ENCODE measurements at places on chromosomes 6 and 20.

GRCh38 chr20:47124181-47124717, 229.6 kb downstream of the EYA2 start:
- DNase-seq = no peak

- no peak for DNase-seq
Measured at GRCh38 chr20:32655903-32656512, 17.7 kb downstream of the C20orf203 start.

GRCh38 chr6:13407709-13408695, 79.4 kb downstream of the GFOD1 start:
- peak; percentile 99 for DNase-seq

DNA sequence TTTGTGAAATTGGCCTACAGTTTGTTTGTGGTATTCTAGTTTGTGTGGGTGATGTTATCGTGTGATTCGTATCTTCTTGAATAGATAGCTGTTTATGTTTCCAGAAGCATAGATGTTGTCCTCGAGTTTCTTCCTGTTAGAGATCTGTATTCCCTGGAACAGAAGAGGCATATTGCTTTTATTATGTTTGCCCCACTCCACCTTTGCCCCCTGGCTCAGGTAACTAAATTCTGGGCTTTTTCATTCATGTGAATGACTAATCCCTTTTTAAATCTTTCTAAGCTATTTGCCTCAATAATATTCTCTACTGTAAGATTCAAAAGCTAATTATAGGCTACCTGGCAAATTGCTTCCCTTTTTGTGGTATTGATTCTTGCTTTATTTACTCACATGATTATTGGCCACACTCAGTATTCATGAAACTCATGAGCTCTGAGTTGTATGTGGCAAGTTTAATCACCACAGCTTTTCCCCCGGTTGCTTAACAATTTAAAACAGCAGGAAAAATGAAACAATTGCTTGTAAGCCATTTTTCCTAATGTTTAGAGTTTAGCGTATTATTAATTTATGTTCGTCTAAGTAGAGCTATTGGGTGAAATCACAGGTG, 12.6 kb downstream of the RNF217 start:
- DNase-seq = no peak

GRCh38 chr6:74480561-74480960, 725.3 kb downstream of the COL12A1 start:
- DNase-seq = no peak

GRCh38 chr6:79647741-79648140, 16.6 kb downstream of the SH3BGRL2 start:
- DNase-seq = no peak

GRCh38 chr20:36815454-36816091, 42.0 kb upstream of the DSN1 start:
- no peak for DNase-seq

GRCh38 chr6:168884050-168884645, 369.5 kb downstream of the THBS2 start:
- DNase-seq = no peak

DNA sequence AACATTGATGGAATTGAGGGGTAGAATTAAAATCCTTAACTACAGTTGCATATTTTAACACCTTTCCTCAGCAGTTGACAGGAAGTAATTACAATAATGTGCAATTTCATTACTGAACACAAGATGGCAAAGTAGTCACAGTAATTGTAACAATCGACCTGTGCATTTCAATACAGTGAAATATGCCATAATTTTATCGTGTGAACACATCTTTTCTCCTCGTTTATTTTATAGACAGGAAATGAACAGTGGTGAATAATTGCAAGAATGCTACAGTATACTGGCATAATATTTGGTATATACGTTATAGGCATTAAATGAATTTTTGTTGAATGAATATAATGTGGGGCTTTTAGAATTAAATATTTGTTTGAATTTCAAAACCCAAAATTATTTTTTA, 25.0 kb downstream of the CYB5R4 start:
- peak; percentile 49 for DNase-seq

GRCh38 chr6:76004202-76004601, 68.3 kb downstream of the IMPG1 start:
- DNase-seq = no peak

DNA sequence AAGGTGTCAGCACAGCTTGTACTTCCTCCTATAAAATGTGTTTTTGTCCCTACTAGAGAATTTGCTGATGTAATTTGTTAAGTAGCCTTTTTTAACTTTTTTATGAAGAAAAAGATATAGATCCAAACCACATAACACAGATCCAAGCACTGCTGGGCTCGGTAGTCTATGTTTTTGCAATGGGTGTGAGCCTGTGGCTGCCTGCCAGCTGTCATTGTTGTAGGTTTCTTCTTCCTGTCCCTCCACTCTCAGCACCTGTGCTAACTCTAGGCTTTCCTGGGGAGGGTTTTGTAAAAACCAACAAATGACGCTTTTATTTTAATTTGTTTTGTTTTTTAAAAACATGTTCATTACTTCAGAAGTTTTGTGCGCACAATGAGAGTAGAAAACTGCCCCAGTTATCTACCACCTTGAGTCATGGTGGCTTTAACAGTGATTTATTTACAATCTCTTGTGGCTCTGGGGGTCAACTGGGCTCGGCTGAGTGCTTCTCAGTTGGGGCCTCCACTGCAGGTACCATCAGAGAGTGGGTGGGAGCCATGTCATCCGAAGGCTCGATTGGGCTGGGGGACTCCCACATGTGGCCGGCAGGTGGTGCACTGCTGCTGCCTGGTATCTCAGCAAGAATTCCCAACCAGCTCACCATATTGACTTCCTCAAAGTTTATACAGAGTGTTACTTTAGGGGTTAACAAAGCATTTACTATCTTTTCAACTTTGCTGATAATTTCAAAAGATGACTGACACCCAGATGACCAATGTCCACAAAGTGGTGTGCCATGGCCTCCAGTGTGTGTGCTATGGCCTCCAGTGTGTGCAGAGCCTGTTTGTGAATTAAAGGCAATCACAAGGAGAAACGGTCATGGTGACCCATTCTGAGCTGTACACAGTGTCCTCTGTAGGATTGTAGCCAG, 3.0 kb upstream of the CCR6 start:
- no peak for DNase-seq

- peak; percentile 26 for DNase-seq
Measured at GRCh38 chr6:27667657-27668441, 194.9 kb upstream of the ZNF184 start.
